ENCODE measurements at places on chromosomes 4 and X. TPM values are rescaled to one million over a fixed set of nuclear protein-coding genes. Genes with fewer than 3 reads are reported as not detected.

PUDP gene
- 22.2 TPM for total RNA-seq

DNA sequence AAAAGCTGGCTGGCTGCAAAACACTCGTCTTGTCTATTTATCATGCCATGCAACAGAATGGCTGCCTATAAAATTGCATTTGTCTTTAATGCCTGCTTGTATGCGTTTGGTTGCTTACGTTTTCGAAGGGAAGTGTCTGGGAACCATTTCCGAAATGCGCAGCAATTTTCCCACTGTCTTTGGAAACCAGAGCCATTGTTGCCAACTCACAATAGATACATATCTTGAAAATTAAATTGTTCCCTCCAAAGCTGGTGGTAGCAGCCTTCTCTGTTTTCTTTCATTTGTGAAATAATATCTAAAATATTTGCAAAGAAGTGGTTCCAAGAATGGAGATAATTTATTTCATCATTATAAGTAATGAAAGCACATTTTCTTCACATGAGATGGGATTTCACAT is 53.4 kb downstream of the MAMLD1 start:
- H3K27me3 ChIP-seq, result no peaks in the 10 kb centered on the region
- H3K4me3 ChIP-seq, result no peak overlapping the region
- no peak for DNase-seq
- no peaks in the 10 kb centered on the region for H3K36me3 ChIP-seq
- no peak overlapping the region for H3K27ac ChIP-seq

DNA sequence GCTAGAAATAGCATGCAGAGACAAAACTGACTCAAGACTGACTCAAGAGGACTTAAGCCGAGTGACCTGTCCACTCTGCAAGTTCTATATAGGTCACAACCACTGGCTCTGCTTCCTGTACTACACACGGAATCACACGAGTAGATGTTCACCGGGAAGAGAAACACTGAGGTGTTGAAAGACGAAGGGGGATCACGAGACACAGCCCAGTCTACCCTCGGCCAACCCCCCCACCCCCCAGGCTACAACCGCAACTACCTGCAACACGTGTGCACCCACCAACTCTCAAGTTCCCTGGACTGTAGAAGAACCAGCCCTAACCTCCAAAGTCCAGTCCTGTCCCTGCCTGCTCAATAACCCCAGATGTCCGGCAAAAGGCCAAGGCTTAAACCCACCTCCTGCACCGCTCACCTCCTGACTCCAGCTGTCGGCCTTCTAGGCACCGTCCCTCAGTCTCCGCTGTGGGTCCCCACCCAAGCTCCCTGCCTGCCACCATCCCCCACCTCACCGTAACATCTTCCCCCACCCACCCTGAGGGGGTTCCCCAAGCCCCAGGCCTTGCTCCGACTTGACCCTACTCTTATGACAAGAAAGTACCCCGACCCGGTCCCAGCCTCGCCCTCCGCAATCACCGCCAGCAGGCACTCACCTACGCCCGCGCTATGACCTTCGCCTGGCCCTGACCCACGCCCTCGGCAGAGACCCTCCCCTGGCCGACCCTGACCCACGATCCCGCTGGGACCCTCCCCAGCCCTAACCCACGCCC is 739 bp downstream of the GAK start:
- H3K27ac ChIP-seq, result peak overlapping the region; percentile 74
- peak overlapping the region; percentile 96 for H3K4me3 ChIP-seq
- H3K4me1 ChIP-seq, result peaks cover 21% of the 10 kb centered on the region
- no peaks in the 10 kb centered on the region for H3K36me3 ChIP-seq

DNA sequence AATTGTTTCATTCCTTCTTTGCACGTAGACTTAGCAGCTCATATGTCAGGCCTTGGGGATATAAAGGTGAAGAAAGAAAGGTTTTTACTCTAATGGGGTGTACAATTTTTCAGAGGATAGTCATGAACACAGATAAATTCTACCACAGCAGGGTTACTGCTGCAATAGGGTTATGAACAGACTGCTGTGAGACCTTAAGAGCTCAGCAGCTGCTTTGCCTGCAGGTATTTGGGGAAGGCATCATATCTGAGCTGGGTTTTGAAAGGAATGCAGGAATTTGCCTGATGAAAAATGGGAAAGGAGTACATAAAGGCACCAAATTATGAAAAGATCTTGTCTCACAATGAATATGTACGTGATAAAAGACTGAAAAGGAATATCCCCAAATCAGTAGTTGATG is 128.9 kb downstream of the CEP135 start:
- no peak for DNase-seq
- peaks cover 25% of the 10 kb centered on the region for H3K4me1 ChIP-seq
- no peak overlapping the region for H3K4me3 ChIP-seq
- peaks cover 18% of the 10 kb centered on the region for H3K36me3 ChIP-seq
- H3K27me3 ChIP-seq, result no peaks in the 10 kb centered on the region

DNA sequence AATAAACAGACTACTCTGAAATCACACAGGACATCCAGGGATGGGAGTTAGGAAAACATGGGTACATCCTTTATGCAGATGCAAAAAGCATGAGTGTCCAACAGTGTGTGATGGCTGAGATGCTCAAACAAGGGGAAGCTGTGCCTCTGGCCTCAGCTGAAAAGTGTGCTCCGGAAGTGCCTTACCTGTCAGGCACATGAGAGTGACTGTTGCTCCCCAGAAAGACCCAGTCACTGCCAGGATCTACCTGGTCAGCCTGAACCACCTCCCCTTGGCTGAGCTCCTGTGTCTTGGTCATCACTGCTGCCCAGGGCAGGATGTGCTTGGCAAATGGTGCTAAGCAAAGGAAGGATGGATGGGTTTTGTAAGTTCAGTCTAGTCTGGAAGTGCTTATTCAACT is 4.0 kb downstream of the PPP2R2C start:
- peaks cover 48% of the 10 kb centered on the region for H3K27me3 ChIP-seq
- H3K36me3 ChIP-seq, result no peaks in the 10 kb centered on the region
- H3K4me1 ChIP-seq, result peaks cover 11% of the 10 kb centered on the region
- no peak overlapping the region for H3K4me3 ChIP-seq
